ENCODE measurements at places on chromosomes 3 and 15.

GRCh38 chr3:175018946-175019727 is 160.0 kb downstream of the NAALADL2 start:
- peak; percentile 8 for DNase-seq

DNA sequence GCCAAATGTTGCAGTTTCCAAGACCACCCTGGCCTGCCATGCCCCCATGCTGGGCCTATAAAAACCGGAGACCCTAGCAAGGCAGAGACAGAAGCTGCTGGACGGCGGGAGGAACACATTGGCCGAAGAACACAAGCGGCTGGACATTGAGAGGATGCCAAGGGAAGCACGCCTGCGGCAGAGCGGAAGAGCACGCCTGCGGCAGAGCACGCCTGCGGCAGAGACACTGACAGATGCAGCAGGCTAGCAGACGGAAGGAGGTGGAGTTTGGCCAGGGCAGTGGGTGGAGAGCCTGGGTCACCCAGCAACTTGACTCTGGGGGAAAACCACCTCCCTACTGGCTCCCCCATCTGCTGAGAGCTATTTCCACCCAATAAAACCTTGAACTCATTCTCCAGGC is 322.3 kb upstream of the TBL1XR1 start:
- no peak for DNase-seq

GRCh38 chr3:56976651-56977560 is 83.6 kb upstream of the SPATA12 start:
- DNase-seq = no peak

DNA sequence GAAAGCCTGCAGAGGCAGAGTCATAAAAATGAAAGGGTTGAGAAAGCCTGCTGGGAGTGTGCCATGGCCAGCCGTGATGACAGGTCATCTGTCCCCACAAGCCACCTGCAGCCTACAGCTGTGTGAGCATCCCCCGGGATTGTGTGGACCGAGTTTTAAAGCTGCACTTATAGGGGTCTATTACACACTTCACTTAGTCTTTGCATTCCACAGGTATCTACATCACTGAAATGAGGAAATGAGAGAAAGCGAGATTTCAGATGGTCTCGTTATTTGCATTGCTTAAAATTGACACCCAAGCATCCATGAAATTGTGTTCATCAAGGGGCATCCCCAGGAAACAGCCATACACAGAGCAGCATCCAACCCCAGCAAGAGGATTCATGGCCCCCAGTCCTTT is 137.6 kb upstream of the TRIM42 start:
- no peak for DNase-seq

GRCh38 chr15:70420948-70421482 is 323.3 kb upstream of the TLE3 start:
- peak; percentile 42 for DNase-seq

- DNase-seq = no peak
Observed at GRCh38 chr3:155502630-155503029, 209.1 kb upstream of the STRIT1 start.

- DNase-seq = no peak
Observed at GRCh38 chr3:135629701-135630408, 335.7 kb upstream of the PPP2R3A start.

DNA sequence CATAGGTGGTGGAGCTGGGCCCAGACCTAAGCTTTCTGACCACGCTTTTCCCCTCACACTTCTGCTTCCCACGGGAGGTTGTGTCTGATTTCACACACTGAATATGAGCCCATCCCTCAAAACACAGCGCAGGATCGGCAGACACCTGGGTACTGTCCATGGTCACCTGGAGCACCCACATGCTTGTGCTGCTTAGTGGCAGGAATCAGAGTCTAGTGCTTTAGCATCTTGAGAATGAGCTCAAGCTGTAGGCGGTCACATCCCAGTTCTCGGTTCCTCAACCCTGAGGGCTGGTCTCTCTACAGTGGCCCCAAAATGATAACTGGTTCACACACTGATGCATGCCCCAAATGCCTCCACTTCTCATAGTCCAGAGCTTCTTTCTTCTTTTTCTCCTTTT is 111.0 kb downstream of the SEMA5B start:
- no peak for DNase-seq

- DNase-seq = no peak
Observed at GRCh38 chr3:193057616-193058015, 140.0 kb upstream of the MB21D2 start.

GRCh38 chr3:136728918-136729317 is 23.3 kb downstream of the STAG1 start:
- DNase-seq = peak; percentile 7

GRCh38 chr3:112514527-112515128 is 15.4 kb upstream of the BTLA start:
- no peak for DNase-seq

GRCh38 chr3:8864402-8865350 is 95.3 kb upstream of the OXTR start:
- DNase-seq = no peak

DNA sequence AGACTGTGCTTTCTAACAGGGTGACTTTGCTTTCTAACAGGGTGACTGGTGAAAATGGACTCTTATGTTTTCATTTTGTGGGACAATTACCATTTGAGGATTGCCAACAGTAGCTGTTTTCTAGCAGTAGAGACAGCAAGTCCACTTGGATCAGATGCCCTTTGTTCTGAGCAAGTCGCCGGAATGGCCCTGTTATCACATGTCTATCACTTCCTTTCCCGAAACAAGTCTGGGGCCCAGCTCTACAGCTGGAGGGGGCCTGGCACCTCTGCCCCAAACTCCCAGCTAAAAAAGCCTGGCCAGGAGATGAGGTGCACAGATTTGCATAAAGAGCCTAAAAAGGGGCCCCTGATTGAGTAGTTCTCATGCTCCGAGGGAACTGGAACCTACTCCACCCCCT is 44.6 kb downstream of the THBS1 start:
- DNase-seq = no peak

GRCh38 chr3:78644847-78645246 is 1123.0 kb downstream of the ROBO1 start:
- DNase-seq = no peak

DNA sequence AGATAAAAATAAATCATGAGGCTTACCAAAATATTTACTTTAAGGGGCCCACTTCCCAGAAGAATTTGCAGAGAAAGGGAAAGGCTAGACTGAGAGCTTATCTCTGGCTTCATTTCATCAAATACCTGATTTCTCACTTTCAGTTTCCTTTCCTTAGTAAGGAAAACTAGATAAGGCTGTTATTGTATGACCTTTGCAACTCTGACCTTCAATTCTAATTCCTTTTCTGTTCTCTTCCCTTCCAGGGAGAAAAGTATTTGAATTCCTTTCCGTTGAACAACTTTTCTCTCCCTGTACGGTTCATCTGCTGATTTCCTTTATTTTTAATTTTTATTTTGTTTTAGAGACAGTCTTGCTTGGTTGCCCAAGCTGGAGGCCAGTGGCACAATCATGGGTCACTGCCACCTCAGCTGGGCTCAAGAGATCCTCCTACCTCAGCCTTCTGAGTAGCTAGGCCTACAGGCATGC is 7.1 kb upstream of the PXK start:
- no peak for DNase-seq

GRCh38 chr3:12445523-12446240 is 38.6 kb upstream of the TSEN2 start:
- DNase-seq = no peak

GRCh38 chr3:50674349-50675178 is at the start of gene DOCK3:
Gene DOCK3, plus strand, starts transcription at chr3:50674927. Its CDS starts 337 bp downstream, at chr3:50675264.
- no peak for DNase-seq
